ENCODE measurements at places on chromosomes 11 and 22. TPM values are rescaled to one million over a fixed set of nuclear protein-coding genes. Genes with fewer than 3 reads are reported as not detected.
A peak's percentile ranks its signal among the peaks of the same experiment; 100 is the strongest.

- no peak for DNase-seq
Observed at GRCh38 chr11:494761-495536, 12.1 kb downstream of the RNH1 start.

- DNase-seq: no peak
Observed at GRCh38 chr22:21000987-21001600, 824 bp downstream of the THAP7 start.

DNA sequence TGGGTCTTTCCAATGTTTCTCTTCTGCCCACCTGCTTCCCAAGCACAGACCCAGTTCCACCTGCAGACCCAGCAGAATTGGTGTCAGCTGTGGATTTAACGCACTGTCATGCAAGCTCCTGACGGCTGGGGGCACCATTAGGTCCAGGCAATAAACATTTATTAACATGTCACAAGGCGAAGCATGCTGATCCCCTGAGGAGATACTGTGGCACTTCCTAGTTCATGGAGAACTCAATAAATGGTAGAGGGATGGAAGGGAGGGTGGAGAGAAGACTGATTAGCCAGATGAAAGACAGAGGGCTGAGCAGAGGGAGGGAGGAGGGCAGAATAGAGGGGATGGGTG lies 68.3 kb upstream of the TSPAN18 start:
- DNase-seq: no peak

- DNase-seq: no peak
Observed at GRCh38 chr11:103453915-103454709, 344.9 kb downstream of the DYNC2H1 start.

DNA sequence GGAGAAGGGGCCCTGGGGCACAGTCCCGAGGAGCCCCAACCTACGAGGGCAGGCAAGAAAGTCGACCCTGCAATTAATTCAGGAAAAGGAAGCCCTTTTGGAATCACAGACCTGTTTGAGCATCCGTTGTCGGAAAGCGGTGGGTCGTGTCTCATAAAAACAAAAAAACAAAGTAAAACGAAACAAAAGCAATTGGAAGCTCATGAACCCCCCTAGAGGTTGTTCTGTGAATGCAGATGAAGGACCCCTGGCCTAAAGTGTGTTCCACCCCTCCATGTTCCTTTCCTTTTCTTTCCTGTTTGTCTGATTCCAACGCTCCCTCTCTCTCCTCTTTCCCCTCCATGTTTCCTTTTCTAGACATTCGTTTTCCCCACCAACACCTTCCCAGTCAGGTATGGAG lies 203.7 kb downstream of the GRIK4 start:
- DNase-seq: no peak

- no peak for DNase-seq
Observed at GRCh38 chr11:45226901-45227300, 59.2 kb downstream of the SYT13 start.

GRCh38 chr11:130390071-130390758 lies 38.2 kb downstream of the ADAMTS8 start:
- no peak for DNase-seq

GRCh38 chr11:8017894-8018483 lies 30.9 kb downstream of the EIF3F start:
- DNase-seq: no peak

DNA sequence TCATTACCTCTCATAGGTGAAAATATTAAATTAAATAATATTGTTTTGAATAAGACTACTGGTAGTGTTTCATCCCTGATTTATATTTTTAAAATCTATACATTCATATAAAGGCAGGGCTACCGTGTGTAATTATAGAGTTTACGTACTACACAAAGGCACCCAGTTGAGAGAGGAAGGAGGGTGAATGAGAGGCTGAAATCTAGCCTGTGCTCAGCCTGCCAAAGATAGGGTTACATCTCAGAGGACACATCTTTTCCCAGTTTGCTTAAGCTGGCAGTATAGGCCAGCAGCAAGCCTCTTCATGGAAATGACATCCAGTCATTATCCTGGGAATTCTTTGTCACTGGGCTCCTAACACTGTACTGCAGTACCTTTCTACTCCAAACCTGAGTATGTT lies 7.5 kb upstream of the B3GNT6 start:
- no peak for DNase-seq

DNA sequence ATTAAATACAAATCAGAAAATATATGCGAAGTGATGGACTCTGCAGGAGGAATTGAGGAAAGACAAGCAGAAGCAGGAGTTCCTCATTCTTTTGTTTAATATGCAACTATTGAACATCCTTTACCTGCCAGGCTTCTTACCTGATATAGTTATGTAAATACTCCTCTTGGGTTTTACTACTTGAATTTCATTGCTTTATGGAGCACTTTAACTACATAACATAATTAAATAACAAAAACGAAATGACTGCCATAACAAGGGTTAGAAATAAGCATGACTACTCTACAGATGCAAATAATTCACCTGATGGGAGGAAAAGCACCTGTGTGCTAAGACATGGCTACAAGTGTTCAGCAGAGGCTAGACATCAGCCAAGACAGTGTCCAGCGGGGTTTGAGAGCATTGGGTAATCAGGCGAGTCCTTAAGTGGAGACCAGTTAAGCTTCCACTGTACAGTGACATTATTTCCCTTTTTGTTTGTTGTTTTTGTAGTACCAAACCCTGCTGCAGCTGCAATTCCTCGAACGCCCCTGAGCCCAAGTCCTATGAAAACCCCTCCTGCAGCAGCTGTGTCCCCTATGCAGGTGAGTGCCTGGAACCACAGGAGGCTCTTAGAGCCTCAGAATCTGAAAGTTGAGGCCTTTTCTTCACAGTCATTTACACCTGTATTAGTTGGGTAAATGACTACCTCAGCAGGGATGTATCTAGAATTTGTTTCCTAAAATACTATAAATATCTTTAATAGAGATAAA lies 67.4 kb downstream of the SPECC1L start:
- no peak for DNase-seq

DNA sequence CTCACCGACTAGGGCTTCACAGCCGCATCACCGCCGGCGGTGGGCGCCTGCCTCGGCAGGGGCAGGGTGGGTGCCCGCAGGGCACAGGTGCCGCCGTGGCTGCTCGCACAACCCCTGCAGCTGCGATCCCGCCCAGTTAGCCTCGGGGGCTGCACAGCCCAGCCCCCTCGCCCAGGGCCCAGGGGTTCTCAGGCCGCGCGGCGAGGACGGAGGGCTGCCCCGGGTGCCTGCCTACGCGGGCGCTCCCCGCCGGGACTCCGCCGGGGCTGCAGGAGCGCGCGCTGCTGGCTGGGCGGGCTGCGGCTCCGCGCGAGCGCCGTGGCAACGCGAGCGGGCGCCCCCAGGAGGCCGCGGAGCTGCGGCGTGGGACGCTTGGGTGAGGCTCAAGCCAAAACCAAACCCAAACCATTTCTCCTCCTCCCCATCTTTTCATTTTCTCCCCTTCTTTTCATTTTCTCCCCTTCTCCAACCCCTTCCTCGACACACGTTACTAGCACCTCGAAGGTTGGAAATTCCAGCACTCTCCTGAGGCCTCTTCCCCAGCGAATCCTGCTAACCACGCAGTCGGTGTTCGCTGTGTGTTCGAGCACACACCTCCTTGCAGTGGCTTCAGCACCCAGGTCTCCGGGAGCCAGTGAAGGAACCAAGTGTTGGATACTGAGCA lies at the start of gene MICAL3:
MICAL3 (minus strand) TSS at position 286 of the 664 bp plus-strand sequence. CDS start 117,749 bp downstream, outside the sequence.
- peak; percentile 57 for DNase-seq

GRCh38 chr11:1714908-1715885 lies 18.2 kb downstream of the KRTAP5-6 start:
- no peak for DNase-seq

GRCh38 chr22:24975813-24976341 lies 23.4 kb downstream of the KIAA1671 start:
- DNase-seq: no peak

DNA sequence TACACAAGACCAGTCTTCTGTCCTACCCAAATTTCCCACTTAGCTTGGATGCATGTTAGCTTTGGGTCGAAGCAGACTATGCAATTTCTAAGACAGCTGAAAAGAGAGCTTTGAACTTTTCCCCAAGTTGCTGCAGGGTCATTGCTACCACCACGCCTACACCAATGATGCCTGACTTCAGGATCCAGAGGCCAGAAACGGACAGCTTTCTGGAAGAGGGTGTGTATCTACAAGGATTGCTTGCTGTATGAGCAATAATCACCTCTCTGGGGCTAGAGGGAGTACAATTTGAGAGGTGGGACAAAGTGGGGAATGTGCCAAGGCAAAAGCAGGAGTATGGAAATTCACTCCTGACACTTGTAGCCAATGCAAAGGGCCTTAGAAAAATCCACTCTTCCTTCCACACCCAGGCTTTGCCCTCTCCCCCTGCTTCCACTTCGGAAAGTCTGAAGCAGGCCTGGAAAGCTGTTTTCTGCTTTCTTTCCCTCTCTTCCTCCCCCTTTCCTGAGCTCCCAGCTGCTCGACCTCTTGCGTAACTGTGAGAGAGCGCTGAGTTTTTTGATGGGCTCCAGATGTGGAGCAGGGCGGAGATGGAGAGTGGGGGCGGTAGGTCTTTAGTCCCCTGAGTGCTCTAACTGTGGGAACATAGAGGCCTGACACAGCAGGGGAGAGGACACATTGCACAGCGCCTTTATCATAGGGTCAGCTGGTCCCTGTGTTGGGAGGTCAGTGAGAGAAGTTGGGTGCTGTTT lies 2.1 kb upstream of the PHLDB1 start:
- DNase-seq: no peak

GRCh38 chr22:28316014-28316413 lies 363.6 kb downstream of the TTC28 start:
- no peak for DNase-seq

Gene FOLR1
- total RNA-seq: not detected

Gene PTGDR2
- 0.32 TPM for total RNA-seq

Gene C11orf16
- not detected for total RNA-seq

Gene METTL15
- 17.4 TPM for total RNA-seq

Gene C22orf31
- not detected for total RNA-seq

Gene MYBPC3
- not detected for total RNA-seq

Gene SYNGR1
- not detected for total RNA-seq

Gene MICAL3
- 40.6 TPM for total RNA-seq

Gene MMP27
- not detected for total RNA-seq

Gene LRP4
- 0.07 TPM for total RNA-seq

Data from activated T-helper 2 cell treated with anti-CD3 and anti-CD28 coated beads, Interferon-gamma antibody, Interleukin-2, Interleukin-4, amounts not matched to agents 10 μg/mL and 5 μg/mL and 100 μg/mL, durations not matched to agents 14 hours and 24 hours and 36 hours (primary cell).